ENCODE measurements at places on chromosomes 5 and 9.
A peak's percentile ranks its signal among the peaks of the same experiment; 100 is the strongest.

- DNase-seq: no peak
Observed at GRCh38 chr5:170941788-170942187, 80.0 kb downstream of the RANBP17 start.

DNA sequence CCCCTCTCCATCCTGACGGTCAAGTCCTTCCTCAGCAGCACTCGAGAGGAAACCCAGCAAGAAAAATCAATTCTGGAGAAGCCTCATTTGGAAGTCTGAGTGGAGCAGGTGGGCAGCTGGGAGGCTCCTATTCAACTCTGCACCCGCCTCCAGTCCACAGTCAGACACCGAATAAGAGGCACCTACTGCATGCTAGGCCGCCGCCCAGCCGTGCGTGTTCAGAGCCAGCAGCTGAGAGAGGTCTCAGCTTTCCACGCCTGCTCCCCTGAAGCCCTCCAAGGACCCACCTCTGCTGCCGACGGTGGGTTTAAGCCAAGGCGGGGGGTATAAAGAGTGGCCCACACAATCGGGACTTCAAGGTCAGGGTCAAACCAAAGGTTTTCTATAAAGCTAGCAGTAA lies 41.9 kb downstream of the VAV2 start:
- DNase-seq: no peak

DNA sequence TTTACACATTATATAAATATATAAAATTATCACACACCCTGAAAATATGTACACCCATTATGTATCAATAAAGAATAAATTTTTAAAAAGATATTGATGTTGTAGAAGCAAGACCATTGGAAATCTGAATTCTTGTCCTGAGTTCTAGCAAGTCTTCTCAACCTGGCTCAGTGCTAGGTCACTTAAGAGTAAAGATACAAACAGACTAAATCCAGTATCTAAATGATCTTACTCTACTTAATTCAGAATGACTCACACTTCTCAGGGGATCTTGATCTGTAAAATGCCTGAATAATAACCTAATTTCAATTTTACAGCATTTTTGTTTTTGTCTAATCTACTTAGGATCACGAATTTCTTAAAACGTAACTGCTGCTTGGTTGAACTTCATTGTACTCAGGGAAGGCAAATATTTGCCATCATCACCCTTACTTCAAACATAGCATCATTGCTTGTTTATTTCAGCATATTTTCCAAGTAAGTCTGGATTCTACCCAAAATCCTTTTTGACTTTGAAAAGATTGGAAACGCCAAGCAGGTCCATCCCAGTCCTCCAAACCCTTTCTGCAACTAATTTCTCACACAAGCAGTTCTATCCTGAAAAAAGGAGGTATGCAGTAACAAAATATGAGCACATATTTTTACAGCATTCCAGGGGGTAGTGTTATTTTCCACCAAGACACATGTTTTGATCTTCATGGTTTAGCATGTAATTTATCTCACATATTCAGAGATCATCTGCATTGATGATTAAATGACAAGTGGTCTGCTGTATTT lies 582.6 kb downstream of the PSAT1 start:
- peak; percentile 61 for DNase-seq

- no peak for DNase-seq
Observed at GRCh38 chr5:9626955-9627354, 3.2 kb downstream of the TAS2R1 start.

DNA sequence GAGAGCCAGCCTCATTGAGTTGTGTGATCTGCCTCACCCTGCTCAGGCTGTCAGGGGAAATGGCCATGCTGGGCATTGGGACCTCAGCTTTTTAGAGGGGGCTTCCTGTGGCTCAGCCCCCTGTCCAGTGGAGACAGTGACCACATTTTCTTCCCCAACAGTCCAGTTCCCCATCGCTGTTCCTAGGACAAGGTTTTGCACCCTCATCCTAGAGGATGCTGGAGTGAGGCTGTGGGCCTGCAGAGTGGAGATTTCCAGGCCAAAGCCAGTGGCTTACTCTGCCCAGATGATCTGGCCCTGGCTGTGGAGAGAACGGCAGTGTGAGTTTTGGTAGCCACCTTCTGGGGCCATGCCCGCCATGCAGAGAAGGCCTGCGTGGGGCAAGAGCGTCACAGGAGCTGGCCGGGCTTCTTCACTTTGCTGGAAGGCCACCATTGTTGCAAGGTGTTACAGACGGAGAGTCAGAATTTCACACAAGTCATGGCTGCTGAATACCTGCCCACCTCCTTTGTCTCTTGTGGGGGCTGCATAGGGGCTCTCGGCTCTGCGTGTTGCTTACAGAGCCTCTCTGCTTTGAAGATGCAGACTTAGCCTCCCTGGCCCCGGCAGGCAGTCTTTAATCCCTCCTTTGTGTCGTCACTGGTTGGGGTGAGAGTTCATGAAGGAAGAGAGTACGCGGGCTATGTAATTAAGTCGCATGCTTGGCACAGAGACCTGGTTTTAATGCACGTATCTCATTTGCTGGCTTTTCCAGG lies 35.2 kb upstream of the PITX1 start:
- no peak for DNase-seq

DNA sequence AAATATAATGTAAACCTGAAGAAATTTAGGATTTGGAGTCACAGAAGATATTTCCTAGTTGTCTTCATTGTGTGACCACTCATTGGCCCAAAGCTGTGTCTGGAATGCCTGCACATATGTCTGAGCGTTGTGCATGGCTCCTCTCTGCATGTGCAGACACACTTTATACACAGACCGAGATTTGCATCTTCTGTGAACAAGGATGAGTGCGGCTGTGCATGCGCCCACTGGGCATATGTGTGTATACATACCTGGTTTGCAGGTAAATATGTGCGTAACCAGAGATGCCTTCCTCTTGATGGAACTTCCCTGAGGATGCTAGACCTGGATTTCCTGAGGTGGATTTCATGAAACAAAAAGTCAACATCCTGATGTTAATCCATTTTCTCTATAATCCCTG lies 19.1 kb downstream of the PHF2 start:
- no peak for DNase-seq

DNA sequence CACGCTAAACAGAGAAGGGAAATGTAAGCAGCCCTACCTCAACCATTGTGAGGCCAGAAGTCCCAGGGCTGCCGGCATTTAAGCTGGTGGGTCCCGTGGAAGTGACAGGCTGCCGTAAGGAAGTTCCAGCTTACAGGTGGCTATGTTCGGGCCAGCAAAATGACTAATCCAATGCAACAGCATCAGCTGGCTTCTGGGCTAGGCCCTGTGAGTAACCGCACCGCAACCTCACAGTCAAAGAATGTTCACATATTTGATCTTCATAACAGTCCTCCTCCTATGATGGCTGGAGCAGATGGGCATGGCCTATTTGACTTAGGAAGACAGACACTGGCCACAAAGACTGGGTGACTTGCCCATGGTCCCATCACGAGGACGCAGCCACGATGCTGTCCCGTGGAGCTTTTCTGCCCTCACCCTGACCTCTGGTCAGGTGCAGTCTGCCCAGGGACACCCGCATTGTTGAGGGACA lies 88.2 kb downstream of the LIFR start:
- DNase-seq: peak; percentile 91

- peak; percentile 72 for DNase-seq
Observed at GRCh38 chr9:128987805-128988204, 40.3 kb downstream of the NUP188 start.

- DNase-seq: no peak
Observed at GRCh38 chr5:169174923-169175322, 126.0 kb downstream of the SLIT3 start.

GRCh38 chr9:26262421-26263107 lies 584.3 kb upstream of the TUSC1 start:
- peak; percentile 38 for DNase-seq

GRCh38 chr5:162811071-162811470 lies 626.3 kb upstream of the CCNG1 start:
- DNase-seq: no peak

- no peak for DNase-seq
Observed at GRCh38 chr5:173202266-173202875, 32.6 kb downstream of the NKX2-5 start.

DNA sequence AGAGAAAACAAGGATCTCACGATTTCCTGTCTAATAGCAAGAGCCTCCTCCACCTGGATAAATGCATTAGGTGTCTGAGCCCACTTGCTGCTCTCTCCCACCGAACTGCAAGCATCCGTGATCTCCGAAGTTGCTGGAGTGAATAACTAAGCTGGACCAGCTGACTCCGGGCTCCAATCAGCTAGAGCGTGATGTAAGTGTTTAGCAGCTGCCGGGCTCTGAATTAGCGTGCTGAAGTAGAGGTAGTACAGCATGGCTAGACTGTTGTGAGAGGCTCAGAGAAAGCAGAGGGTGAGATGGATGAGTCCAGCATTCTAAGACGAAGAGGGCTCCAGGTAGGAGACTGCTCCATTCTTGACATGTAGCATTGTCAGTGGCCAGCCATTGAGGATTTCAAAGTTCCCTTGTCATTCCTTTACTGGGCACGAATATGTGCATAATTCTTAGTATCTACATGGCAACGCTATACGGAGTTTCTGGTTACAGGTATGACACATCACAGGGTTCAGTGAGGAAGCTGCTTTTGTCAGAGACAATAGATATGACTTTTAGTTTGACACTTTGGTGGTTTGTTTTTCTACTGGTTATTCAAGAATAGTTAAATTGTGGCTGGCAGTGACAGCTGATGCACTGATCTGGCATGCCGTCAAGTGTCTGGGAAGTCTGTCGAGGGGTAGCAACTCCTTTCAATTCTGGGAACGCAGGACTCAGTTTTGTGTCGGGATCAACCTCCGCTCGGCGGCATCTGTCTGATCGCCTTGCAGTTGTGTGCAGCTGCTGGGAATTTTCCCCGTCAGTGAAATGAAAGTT lies 232.6 kb downstream of the MAST4 start:
- peak; percentile 75 for DNase-seq

DNA sequence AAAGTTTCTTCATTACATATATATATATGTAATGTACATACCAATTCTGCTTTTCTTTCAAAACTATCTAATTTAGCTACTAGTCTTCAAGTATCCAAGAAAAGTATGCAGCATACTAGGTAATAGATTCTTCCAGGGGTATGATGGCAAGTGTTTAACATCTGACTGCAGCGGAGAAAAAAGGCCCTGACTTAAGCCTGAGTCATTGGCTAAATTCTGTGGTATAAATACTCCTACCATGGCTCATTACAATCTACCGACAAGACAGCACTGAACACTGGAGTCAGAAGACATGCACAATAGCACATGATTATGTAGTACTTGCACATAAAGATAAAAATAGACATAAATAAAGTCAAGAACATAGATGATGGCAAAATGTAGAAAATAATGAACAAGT lies 439.9 kb downstream of the BRINP1 start:
- DNase-seq: peak; percentile 88

- no peak for DNase-seq
Observed at GRCh38 chr9:107308461-107308860, 25.4 kb downstream of the RAD23B start.

DNA sequence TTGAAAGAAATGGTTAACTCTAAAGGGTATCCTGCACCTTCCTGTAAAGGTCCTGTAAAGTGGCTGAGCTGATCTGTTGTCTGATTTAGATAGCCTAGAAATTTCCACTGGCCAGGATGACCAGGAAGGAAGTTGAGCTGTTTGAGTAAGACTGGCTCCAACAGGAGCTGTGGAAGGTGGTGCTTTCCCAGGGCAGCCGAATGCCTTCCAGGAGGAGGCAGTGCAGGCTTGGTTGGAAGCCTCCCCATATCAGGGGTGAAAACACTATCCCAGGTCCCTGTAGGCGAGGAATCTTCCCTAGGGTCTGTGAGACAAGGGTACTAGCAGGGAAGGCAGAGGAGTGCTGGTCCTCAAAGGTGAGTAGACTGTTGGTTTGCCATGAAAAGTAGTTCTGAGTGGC lies 98.4 kb downstream of the LIX1 start:
- DNase-seq: no peak

DNA sequence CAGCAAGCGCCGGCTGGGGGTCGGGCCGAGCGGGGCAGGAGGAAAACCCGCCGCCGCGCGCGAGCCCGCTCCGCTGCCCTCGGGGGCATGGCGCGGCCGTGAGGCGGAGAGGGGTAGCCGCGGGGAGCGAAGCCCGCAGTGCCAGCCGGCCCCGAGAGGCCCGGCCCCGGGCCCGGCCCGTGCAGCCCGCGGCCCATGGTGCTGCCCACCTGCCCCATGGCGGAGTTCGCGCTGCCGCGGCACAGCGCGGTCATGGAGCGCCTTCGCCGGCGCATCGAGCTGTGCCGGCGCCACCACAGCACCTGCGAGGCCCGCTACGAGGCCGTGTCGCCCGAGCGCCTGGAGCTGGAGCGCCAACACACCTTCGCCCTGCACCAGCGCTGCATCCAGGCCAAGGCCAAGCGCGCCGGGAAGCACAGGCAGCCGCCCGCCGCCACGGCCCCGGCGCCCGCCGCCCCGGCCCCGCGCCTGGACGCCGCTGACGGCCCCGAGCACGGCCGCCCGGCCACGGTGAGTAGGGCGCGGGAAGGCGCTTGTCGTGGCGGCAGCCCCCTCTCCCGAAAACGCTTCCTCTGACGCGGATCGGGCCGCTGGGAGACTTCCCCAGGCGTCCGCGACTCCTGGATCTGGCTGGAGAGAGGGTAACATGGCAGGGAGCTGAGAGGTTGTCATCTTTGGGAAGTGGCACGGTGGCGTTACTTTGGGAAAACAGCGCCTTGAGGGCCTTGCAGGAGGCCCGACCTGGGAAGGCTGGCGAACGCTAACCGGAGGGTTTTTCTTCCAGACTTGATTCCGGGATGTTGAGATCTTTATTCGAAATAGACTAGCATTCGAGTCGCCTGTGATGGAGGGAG lies 523 bp downstream of the MAML1 start:
- DNase-seq: peak; percentile 16

DNA sequence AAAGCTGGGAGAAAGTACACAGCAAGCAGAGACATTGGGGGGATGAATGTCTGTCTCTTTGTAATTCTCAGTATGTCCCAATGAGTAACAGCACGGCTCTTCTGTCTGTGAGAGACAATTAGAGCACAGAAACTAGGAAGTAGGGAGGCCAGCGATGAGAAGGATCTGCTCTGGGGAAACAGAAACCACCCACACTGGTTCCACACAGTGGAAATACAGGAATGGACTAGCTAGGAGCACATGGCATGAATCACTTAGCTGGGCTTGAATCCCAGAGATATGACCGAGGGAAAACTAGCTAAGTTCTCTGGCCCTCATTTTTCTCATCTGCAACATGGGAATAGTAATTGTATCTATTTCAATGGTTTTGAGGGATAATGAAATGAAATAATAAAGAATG lies 895.9 kb downstream of the TLE4 start:
- peak; percentile 5 for DNase-seq

- DNase-seq: no peak
Observed at GRCh38 chr9:18935541-18935940, 97.5 kb downstream of the SAXO1 start.

DNA sequence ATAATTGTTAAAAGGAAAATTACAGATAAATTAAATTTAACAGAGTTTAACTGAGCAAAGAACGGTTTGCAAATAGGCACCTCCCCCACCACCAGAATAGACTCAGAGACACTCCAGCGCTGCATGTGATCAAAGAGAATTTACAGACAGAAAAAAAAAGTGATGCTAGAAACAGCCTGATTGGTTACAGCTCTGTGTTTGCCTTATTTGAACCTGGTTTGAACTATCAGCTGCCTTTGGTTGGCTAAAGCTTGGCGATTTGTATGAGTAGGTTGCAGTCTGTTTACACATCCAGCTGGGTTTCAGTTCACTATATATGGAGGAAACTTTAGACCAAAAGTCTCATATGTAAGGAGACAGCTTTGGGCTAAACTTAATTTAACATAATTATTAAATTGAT lies 249.1 kb downstream of the ENC1 start:
- no peak for DNase-seq

GRCh38 chr9:87713278-87713987 lies 12.5 kb upstream of the CTSL start:
- DNase-seq: peak; percentile 98

Measured in fibroblast of upper back skin (primary cell).